Peyer's patch (tissue), 4 donors: ENCODE measurements at places on chromosomes 11 and 22. TPM values are rescaled to one million over a fixed set of nuclear protein-coding genes. Genes with fewer than 3 reads are reported as not detected.

- no peak for DNase-seq
Measured at GRCh38 chr22:18130699-18131429, 19.1 kb upstream of the USP18 start.

The FERMT3 gene
- 23.2 TPM for total RNA-seq

The HBD gene
- not detected for total RNA-seq

The ADORA2A gene
- 1.3 TPM for total RNA-seq

The MS4A15 gene
- total RNA-seq, result not detected

The P2RY2 gene
- 35.5 TPM for total RNA-seq

DNA sequence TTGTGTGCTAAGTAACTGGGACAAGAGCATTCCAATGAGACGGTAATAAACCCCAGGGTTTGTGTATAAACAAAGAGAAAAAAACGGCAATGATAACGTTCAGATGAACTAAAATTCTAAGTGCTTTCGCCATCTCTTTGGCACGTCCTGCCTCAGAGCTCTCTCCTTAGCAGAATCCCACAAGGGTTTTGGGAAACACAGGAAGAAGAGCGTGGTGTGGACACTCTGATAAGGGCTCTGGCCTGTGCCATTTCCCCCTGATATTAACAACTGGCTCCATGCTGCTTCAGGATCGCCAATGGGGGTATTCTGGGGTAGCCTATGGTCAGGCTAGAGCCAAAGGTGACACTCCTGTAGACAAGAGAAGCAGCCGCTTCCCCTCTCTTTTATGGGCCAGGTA lies 18.4 kb downstream of the ABCC8 start:
- DNase-seq, result no peak

The DCHS1 gene
- total RNA-seq, result 8.3 TPM

DNA sequence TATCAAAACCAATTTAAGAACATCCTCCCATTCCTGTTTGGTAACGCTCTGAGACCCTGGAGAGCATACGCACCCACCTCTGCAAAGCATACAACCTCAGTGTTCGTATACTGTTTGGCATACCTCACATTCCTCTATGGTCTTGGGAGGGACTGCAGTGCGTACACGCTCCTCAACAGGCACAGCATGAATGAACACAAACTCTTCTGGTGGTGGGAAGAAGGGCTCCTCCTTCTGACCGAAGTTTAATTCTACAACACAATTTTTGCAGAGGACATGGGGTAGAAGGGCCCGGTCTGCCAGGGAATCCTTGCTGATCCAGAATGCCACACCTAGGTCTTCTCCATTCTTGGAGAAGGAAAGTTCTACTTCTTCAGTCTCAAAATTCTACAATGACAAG lies 5.3 kb downstream of the HNRNPUL2 start:
- no peak for DNase-seq

The MYOD1 gene
- not detected for total RNA-seq

- no peak for DNase-seq
Measured at GRCh38 chr11:66934950-66935779, 23.0 kb downstream of the PC start.

DNA sequence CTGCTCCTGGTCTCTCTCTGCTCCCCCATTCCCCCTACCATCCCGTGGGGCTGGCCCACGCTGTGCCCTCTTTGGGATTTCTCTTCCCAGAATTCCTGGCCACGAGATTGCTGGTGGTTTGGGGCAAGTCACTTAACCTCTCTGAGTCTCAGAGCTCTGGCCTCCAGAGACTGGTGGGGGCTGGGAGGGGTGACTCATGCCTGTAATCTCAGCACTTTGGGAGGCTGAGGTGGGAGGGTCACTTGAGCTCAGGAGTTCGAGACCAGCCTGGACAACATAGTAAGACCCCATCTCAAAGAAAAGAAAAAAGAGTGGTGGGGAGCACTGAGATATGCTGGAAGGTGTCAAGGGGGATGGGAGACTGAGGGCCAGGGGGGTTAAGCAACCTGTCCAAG lies 18.3 kb downstream of the OTUB1 start:
- no peak for DNase-seq

The H19 gene
- 15.0 TPM for total RNA-seq

DNA sequence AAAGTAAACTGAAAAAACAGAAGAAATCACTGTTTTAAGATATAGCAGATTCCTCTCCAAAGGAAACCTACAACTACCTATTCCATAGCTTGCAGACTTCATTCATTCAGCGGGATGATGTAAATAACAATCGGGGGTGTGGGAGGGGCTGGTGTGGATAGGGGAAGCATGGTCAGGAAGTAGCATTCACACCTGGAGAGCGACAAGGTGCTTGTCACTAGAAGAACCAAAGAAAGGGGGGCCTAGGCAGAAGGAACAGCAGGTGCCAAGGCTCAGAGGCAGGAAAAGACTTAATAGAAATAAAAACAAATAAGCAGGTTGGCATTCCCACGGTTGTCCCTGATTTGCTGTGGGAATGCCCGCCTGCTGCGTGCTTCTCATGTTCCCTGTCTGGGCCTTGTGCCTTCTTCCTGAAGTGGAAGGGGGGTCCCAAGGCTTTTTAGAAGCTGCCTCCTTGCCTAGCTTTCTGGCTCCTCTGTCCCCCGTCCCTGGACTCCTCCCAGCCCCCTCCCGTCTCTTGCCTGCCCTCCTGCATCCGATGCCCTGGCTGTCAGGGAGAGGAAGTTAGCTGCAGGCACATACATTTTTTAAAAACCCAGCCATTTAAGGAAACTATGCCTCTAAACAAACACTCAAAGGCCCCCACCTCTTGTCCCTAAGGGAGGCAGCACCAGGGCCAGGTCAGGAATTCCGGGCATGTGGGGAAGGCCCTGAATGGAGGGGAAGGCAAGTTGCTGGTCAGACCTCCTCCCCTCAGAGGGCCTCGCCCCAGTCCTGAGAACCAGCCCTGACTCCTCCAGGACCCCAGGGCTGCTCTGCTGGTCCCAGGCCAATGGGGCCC lies 54.7 kb upstream of the PRDM11 start:
- DNase-seq, result peak; percentile 31

- no peak for DNase-seq
Measured at GRCh38 chr11:2190657-2191471, 19.2 kb upstream of the TH start.

The CASP12 gene
- not detected for total RNA-seq

GRCh38 chr22:38611559-38611958 lies 41.6 kb upstream of the DMC1 start:
- no peak for DNase-seq

DNA sequence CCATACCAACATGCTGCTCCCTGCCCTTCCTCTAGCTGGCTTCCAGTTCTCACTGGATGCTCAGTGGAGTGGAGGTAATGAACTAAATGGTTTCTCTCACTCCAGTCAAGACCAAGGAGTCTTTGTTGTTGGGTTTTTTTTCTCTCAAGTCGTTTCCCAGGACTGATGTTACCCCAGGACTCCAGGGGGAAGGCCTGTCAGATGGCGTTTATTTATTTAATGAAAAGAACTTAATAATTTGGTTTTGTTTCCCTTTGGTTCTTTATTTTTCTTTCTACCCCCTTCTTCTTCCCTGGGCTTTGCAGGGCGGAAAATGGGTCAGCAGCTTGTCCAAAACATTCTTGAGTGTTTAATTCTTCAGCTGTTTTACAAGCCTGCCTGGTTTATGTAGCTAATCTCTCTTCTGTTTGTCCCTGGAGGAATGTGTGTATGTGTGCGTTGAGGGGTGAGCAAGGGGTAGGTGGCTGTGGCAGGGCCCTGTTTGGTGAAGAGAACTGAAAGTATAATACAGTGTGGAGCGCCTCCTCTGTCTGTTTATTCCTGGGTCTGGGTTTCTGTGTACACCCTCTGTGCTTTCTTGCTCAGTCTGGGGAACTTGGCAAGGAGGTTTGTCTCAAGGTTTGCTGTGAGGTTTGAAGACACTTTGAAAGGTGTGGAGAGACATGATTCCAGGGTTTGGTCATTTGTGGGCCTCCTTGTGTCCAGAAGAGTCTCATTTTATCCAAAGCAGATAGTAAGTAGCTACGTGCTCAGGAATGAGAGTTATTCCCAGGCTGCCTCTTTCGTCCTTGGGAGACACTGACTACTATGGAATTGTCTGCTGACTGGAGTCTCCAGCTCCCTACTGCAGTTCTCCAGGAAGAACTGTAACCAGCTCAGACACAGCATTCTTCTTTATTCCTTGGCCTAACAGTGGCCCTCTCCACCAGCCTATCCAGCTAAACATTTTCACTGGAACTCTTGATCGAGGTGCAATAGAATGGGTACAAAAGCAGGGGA lies 175.5 kb downstream of the ADAMTS15 start:
- DNase-seq, result no peak
